Neuronal stem cell (in vitro differentiated cells): ENCODE measurements at places on chromosomes 6 and 20.

- H3K27me3 ChIP-seq: no peaks in the 10 kb centered on the region
- H3K36me3 ChIP-seq: no peaks in the 10 kb centered on the region
- H3K4me3 ChIP-seq: no peak overlapping the region
- no peak overlapping the region for H3K27ac ChIP-seq
- no peak for DNase-seq
These were observed 115.2 kb upstream of the RUNX2 start for GRCh38 chr6:45212976-45213375.

DNA sequence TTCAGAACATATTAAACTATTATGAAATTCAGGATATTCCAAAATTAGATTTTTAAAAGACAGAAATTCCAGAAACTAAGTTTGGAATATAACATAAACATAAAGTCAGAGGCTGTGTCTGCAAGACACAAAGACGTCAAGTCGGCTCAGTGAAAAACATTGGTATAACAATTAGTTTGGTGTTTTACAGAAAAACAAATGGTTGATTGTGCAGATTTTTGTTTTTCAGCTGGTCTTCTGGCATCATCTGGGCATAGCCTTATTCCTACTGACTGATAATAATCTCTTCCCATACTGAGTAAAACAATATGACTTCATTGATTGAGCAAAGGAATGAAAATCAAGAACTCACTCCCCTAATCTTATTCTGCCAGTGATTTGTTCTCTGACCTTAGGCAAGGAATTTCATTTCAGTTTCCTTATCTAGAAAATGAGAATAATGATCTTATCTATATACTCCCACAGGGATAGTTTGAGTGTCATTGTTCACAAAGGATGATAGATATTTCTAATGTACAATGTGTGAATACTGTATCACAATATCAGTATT, 84.3 kb downstream of the FRK start:
- no peaks in the 10 kb centered on the region for H3K27me3 ChIP-seq
- H3K27ac ChIP-seq: no peak overlapping the region
- no peak for DNase-seq
- no peaks in the 10 kb centered on the region for H3K36me3 ChIP-seq
- no peaks in the 10 kb centered on the region for H3K4me1 ChIP-seq
- no peak overlapping the region for H3K4me3 ChIP-seq

DNA sequence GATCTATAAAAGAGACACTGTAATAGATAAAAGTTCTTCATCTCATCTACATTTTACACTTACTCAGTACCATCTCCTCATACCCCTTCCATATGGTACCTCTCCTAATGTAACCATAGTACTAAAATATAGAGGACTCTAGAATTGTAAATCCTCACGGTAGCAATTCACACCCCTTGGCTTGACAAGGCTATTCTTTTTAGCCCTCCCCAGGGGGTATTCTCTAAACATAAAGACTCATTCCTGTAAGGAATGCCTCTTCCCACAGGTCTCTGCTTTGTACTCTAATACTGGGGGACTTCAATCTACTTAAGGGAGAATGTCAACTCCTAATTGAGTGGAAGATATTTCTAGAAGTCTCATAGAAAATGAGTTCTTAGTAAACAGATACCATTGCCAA, 85.9 kb downstream of the VIP start:
- H3K27me3 ChIP-seq: no peaks in the 10 kb centered on the region
- no peaks in the 10 kb centered on the region for H3K36me3 ChIP-seq
- peak; percentile 18 for DNase-seq
- no peak overlapping the region for H3K4me3 ChIP-seq

DNA sequence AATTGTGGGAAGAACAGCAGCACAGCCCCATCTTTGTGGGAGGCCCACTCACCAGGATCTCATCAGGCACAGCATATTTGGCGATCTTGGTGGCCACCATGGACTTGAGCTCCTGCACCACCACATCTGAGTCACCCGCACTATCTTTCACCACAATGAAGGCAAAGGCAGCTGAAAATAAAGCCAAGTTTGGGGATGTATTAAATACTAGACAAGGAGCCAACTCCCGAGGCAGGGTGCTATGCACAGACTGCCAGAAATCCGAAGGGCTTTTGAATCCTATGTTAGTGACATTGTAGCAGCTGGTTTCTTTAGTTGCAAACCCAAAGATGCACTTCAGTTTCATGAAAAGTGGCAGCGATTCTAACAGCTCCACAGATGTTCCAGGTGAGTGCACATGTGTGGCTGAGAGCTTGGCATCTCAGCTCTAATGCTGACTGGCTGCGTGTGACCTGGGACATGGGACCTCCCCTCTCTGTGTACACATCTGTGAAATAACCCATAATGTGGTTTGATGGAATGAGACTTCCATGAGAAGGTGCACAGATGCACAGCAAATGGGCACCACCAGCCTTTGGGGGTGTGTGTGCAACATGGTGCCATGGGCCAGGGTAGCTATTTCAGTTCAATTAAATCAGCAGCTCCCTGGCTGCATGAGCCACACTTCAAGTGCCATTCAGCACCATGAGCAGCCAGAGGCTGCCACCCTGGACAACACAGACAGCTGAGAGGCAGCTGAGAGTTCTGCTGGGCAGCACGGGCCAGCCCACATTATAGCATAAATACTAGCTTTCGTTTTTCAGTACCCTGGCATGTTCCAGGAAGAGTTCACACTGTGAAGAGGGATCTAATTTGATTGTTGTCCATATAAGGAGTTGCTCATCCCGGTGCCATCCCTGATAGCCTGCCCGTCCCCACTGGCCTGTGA, 16.9 kb upstream of the APMAP start:
- no peaks in the 10 kb centered on the region for H3K36me3 ChIP-seq
- no peaks in the 10 kb centered on the region for H3K27me3 ChIP-seq
- H3K4me1 ChIP-seq: no peaks in the 10 kb centered on the region
- no peak for DNase-seq
- H3K27ac ChIP-seq: no peak overlapping the region
- H3K4me3 ChIP-seq: no peak overlapping the region

DNA sequence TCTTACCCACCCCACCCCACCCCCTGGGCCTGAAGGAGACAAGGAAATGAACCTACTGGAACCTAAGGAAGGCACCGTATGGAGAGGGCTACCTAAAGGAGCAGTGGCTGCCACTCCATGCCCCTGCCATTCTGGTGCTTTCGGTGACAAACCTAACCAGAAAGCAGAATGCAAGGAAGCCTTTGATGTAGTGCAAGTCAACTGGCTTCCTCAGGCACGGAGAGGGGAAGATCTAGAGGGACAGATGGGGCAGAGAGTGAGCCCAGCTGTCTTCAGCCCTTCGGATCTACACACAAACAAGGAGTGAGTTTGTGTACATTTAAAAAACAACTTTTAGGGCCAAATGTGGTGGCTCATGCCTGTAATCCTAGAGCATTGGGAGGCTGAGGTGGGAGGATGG, 39.5 kb downstream of the PPP1R16B start:
- no peak overlapping the region for H3K27ac ChIP-seq
- no peaks in the 10 kb centered on the region for H3K4me1 ChIP-seq
- no peak for DNase-seq
- H3K36me3 ChIP-seq: no peaks in the 10 kb centered on the region
- no peak overlapping the region for H3K4me3 ChIP-seq

GRCh38 chr6:32609391-32609730, 19.7 kb upstream of the HLA-DRB1 start:
- DNase-seq: no peak
- H3K27me3 ChIP-seq: no peaks in the 10 kb centered on the region
- no peaks in the 10 kb centered on the region for H3K36me3 ChIP-seq
- no peak overlapping the region for H3K4me3 ChIP-seq

- DNase-seq: no peak
- no peak overlapping the region for H3K27ac ChIP-seq
- peaks cover 7% of the 10 kb centered on the region for H3K4me1 ChIP-seq
- no peaks in the 10 kb centered on the region for H3K36me3 ChIP-seq
These were observed 305.5 kb downstream of the QKI start for GRCh38 chr6:163720005-163720404.
